ENCODE measurements at places on chromosomes 2 and 18.

DNA sequence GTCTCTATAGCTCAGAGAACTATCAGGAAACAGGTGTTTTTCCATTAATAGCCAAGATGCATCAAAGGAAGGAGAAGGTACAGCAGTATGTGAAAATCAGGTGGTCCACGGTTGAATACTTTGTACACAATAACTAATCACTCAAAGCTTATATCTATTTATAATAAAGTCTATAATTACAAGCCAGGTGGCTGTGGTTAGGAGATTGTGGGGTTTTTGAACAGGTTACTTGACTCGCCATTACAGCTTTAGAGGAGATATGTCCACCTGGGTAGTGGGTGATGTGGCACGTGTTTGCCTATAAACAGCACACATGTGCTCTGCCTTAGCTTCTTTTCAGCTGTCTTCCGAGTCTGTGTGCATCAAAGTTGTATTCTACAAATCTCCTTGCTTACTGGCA is 892.2 kb upstream of the ZEB2 start:
- no peak for DNase-seq

DNA sequence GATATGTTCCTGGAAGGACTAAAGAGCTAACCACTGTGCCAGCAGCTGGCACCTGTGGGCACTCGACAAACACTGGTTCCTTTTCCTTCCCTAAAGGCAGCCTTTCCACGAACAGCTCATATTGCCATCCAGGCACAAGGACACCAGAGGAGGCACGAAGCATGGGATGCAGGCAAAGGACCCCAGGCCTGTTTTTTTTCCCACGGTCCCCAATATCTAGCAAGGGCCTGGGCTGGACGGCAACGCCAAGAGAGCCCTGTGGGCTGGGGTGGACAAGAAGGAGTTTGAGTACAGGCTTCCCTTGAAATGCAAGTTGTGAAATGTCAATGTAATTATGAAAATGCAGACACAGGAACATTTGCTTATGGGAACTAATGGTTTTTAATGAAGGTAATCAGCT is 135.9 kb downstream of the CYP26B1 start:
- no peak for DNase-seq

- peak; percentile 3 for DNase-seq
Observed at GRCh38 chr18:46622999-46623398, 34.0 kb downstream of the LOXHD1 start.

- no peak for DNase-seq
Observed at GRCh38 chr18:32389858-32390257, 80.8 kb downstream of the GAREM1 start.

DNA sequence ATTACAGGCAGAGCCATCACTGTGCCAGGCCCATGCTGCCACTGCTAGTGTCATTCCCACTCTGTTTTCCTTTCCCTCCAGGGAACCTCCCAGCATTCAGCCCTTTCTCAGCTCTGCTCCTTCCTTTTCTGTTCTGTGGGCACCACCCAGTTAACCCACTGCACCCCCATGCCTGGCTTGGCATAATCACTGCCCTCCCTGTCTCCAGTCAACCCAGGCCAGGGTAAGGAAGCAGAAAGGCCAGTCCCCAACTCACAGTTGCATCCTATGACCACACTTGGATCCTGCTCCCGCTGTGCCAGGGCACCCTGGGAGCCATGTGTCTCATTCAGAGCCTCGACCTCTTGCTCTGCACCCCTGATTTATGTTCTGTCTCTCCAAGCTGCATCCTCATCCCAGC is 32.2 kb downstream of the DPYSL5 start:
- no peak for DNase-seq

- DNase-seq = no peak
Observed at GRCh38 chr2:238509151-238509835, 82.6 kb downstream of the ASB1 start.

- no peak for DNase-seq
Observed at GRCh38 chr18:13577091-13577697, 149.2 kb downstream of the FAM210A start.

DNA sequence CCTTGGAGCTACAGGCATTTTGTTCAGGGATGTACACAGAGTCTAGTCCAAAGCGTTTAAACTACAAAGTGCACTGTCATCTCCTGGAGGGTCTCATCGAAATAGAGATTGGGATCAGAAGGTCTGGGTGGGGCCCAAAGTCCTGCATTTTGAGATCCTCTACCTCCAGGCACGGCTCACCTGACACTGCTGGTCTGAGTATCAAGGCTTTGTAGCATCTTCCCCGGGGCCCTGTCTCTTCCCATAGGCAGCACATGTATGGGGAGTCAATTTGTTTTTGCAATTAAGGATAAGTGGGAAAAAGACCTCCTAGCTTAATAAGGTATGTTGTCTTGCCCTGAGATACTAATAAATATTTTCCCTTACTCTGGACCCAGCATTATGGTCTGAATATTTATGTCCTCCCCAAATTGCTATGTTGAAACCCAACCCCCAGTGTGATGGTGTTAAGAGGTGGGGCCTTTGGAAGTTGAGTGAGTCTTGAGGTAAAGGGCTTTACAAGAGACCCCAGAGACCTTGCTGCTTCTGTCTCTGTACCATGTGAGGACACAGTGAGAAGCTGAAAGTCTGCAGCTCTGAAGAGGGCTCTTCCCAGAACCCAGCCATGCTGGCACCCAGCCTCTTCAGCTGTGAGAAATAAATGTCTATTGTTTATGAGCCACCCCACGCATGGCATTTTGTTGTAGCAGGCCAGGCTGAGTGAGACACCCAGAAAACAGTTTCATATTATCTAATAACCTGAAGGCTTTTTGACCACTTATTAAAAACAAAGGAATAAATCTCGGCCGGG is 258.7 kb upstream of the HS6ST1 start:
- DNase-seq = no peak

GRCh38 chr18:29465526-29465925 is 1288.6 kb upstream of the CDH2 start:
- DNase-seq = peak; percentile 31

Data from NCI-H524 (cell line).